ENCODE measurements at places on chromosomes 5 and 9. TPM values are rescaled to one million over a fixed set of nuclear protein-coding genes. Genes with fewer than 3 reads are reported as not detected.

The SOWAHA gene
- total RNA-seq, result not detected

The SMIM33 gene
- total RNA-seq, result not detected

The NEUROG1 gene
- total RNA-seq, result not detected

The GDA gene
- total RNA-seq, result not detected

The CA9 gene
- 2.2 TPM for total RNA-seq

The GFPT2 gene
- total RNA-seq, result 15.6 TPM

The ARID3C gene
- total RNA-seq, result not detected

The PCDHB2 gene
- 1.1 TPM for total RNA-seq

The CDX1 gene
- not detected for total RNA-seq

The PCDHB8 gene
- total RNA-seq, result 0.38 TPM

The RNF20 gene
- 24.6 TPM for total RNA-seq

The BTNL8 gene
- not detected for total RNA-seq
